ENCODE measurements at places on chromosomes 12 and 14.

- no peak for DNase-seq
Observed at GRCh38 chr12:29455087-29455486, 42.4 kb downstream of the OVCH1 start.

DNA sequence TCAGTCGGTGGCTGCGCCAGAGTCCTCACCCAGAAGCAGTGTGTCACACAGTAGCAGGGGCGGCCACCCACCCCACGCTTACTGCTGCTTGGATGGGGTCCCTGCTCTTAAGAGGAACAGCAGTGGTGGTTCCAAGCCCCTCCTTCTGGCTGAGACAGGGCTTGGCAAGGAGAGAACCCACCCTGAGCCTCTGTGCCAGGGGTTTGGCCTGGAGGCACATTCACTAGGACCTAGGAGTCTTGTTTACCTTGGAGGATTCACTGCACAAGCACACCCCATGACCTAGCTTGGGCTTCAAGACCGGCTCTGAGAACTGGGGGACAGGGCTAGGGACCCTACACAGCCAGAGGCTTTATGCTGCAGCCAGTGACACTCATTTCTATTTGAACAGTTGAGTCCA, 78.6 kb downstream of the NT5DC3 start:
- DNase-seq, result no peak

DNA sequence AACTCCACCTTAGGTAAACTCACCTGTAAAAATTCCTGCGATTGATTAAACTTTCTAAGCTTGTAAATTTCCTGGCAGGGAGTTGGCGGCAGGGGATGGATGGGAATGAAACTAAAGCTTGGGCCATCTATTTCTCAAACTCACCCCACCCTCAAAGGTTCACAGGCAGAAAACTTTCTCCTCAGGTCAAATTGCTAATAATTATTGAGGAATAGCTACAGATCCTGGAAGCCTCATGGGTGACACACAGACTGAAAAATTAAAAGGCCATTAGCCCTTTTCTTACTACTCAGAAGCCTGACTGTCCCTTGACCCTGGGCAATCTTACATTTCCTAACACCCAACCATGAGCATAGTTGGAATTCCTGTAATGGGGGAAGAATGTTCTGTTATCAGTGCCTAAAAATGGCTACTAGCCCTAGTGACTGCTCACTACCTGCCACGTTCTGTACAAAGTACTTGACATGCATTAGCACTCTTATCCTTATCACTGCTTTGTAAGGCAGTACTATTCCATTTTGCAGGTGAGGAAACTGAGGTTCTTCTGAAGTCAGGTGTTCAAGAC, 12.4 kb upstream of the SYNDIG1L start:
- DNase-seq, result no peak

GRCh38 chr14:78608998-78609787, 439.0 kb downstream of the NRXN3 start:
- no peak for DNase-seq

DNA sequence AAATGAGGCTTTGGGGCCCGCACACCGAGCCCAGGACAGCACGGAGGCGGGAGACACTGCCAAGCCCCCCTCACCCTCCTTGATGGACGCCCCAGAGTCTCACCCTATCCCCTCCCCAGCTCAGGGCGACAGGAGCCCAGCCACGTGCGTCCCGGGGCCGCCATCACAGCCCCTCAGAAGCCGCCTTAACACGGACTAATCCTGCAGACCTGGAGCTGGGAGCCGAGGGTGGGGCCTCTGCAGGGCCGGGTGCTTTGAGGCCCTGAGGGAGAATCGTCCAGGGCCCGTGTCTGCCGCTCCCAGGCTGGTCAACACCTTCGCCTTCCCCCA, 79.7 kb upstream of the FBRSL1 start:
- DNase-seq, result no peak

GRCh38 chr14:88823968-88824313, 510 bp upstream of the TTC8 start:
- no peak for DNase-seq

DNA sequence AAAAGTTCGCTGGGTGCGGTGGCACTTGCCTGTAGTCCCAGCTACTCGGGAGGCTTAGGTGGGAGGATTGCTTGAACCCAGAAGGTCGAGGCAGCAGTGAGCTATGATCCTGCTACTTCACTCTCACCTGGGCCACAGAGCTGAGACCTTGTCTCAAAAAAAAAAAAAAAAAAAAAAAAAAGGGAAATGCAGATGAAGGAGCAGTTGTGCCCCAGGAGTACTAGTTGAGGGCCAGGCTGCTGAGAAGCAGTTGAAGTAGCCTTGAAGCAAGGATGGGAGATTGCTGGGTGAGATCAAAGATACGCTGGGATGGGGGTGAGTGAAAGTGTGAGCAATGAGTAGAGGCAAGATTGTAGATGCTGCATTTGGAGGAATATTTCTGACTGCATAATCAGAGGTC, 93.4 kb upstream of the DNM1L start:
- no peak for DNase-seq

DNA sequence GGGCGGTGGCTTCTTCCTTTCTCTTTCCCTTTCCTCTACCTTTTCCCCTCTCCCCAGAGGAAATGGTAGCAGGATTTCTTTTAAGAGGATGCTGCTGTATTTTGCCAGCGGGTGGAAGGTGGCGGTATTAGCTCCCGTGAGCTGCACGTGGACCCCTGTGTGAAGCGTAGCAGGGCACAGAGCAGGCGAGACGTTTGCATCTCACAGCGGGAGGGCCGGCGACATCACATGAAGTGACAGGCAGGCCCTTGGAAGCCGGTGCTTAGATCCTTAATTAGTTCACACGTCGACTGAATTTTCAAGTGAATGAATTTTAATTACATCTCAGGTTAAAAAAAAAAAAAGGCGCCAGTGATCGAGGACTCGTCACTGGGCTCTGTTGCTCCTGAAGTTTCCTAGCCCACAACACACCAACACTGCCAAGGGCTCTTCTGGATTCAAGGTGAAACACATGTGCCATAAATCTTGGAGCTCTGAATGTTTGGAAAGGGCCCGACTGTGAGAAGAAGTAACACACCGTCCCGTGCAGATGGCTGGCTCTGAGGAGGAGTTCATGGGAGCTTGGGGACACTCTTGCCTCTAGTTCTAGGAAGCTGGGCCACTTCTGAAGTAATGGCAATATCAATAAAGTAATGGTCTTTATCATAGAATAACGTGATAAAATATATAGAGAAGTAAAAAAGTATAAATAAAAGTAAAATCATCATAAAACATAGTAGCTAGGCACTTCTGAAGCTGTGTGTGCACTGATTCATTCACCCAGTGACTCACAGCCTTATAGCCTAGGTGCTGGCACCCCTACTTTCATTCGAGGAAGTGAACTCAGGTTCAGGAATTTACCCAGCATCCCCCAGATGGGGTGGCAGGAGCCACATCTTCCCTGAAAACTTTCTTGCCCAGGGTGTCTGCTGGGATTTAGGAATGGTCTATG, 75.3 kb downstream of the AACS start:
- DNase-seq, result peak; percentile 71

GRCh38 chr14:80100681-80101080, 110.6 kb downstream of the DIO2 start:
- no peak for DNase-seq

Measured in HS-5 (cell line).